CD4-positive, alpha-beta T cell treated with Interleukin-17A for 1 hour (primary cell): ENCODE measurements at places on chromosomes 4 and X.

DNA sequence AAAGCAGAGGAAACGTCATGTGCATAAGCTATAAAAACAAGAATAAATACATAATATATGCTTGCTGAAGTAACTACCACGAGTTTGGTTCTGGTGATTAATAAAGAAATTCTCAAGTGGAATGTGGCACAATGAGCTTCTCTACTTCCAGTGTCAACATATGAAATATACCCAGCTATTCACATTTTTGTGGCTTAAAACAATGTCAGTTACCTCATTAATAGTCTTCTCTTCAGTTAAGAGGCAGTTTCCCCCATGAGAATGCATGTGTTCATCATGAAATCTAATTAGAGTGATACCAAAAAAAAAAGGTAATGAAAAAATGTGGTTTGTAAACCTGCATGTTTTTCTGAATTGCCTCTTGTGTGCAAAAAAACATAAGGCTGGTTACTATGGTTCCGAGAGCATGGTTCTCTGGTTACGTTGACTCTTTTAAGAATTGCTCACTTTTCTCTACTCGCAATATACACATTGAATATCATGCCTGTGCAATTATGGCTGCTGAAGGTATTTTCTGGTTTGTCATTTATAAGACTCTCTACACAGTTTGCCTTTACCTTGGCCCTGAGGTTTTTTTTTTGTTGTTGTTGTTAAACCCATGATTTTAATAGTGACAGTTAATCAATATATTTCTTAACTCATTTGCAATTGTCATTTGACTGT is 108.2 kb downstream of the PCDH7 start:
- no peak for DNase-seq

DNA sequence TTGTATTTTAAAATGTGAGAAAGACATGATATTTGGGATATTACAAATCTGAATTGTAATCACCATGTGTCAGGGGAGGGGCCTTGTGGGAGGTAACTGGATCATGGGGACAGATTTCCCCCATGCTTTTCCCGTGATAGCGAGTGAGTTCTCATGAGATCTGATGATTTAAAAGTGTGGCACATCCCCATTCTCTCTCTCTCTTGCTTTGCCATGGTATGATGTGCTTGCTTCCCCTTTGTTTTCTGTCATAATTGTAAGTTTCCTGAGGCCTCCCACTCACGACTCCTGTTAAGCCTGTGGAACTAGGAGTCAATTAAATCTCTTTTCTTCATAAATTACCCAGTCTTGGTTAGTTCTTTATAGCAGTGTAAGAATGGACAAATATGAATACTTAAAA is 39.0 kb downstream of the CCDC158 start:
- no peak for DNase-seq

GRCh38 chrX:71106427-71106826 is at the start of gene CXorf65:
TSS of gene CXorf65 (minus strand) at chrX:71106740. CDS start at chrX:71106556, 184 bp downstream.
- DNase-seq: peak; percentile 59

- DNase-seq: no peak
Observed at GRCh38 chr4:80566203-80566872, 230.8 kb downstream of the CFAP299 start.
